ENCODE measurements at places on chromosomes 4 and X. TPM values are rescaled to one million over a fixed set of nuclear protein-coding genes. Genes with fewer than 3 reads are reported as not detected.

The DMRTC1 gene
- not detected for total RNA-seq

The RTL9 gene
- 0.18 TPM for total RNA-seq

The FGF16 gene
- total RNA-seq = not detected

The STPG2 gene
- not detected for total RNA-seq

The CLIC2 gene
- total RNA-seq = not detected

The JAKMIP1 gene
- total RNA-seq = not detected

The AFM gene
- total RNA-seq = not detected

The RPS6KA3 gene
- total RNA-seq = 25.3 TPM

The XPNPEP2 gene
- 1.7 TPM for total RNA-seq

The GAGE12G gene
- not detected for total RNA-seq

The ATP2B3 gene
- not detected for total RNA-seq

The BEX5 gene
- total RNA-seq = 0.29 TPM

The PABPC1L2A gene
- total RNA-seq = not detected

The PASD1 gene
- not detected for total RNA-seq

The UNC5C gene
- total RNA-seq = 0.58 TPM

All from myometrial cell (primary cell).